NAMALWA (cell line): ENCODE measurements at places on chromosomes 5 and 9.
A peak's percentile ranks its signal among the peaks of the same experiment; 100 is the strongest.

- DNase-seq: peak; percentile 45
Observed at GRCh38 chr5:132525299-132525724, 18.0 kb downstream of the IL5 start.

- DNase-seq: no peak
Observed at GRCh38 chr9:134329886-134330285, 3.6 kb downstream of the RXRA start.

GRCh38 chr5:130078661-130079060, 174.4 kb downstream of the CHSY3 start:
- DNase-seq: no peak

- DNase-seq: no peak
Observed at GRCh38 chr9:113998525-113999255, 79.4 kb downstream of the AMBP start.

- no peak for DNase-seq
Observed at GRCh38 chr5:132408456-132408855, 38.9 kb downstream of the SLC22A5 start.

GRCh38 chr5:168946363-168946762, 354.6 kb downstream of the SLIT3 start:
- DNase-seq: peak; percentile 4

DNA sequence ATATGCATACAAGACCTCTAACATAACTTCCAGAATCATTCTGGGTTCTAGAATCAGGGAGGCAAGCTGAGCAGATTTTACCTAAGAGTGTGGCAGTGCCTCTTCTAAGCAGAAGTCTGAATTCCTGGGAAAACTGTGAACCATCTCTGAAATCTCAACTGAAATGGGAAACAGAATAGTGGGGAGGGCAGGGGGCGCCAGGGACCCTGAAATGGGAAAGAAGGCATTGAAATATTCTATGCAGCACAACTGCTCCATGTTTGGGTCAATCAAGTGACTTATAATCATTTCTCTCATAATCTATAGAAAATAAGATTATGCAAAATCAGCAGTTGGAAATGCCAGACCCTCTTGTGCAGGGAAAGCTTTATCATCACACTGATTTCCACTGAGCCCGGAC, 156.1 kb downstream of the EBF1 start:
- DNase-seq: no peak

DNA sequence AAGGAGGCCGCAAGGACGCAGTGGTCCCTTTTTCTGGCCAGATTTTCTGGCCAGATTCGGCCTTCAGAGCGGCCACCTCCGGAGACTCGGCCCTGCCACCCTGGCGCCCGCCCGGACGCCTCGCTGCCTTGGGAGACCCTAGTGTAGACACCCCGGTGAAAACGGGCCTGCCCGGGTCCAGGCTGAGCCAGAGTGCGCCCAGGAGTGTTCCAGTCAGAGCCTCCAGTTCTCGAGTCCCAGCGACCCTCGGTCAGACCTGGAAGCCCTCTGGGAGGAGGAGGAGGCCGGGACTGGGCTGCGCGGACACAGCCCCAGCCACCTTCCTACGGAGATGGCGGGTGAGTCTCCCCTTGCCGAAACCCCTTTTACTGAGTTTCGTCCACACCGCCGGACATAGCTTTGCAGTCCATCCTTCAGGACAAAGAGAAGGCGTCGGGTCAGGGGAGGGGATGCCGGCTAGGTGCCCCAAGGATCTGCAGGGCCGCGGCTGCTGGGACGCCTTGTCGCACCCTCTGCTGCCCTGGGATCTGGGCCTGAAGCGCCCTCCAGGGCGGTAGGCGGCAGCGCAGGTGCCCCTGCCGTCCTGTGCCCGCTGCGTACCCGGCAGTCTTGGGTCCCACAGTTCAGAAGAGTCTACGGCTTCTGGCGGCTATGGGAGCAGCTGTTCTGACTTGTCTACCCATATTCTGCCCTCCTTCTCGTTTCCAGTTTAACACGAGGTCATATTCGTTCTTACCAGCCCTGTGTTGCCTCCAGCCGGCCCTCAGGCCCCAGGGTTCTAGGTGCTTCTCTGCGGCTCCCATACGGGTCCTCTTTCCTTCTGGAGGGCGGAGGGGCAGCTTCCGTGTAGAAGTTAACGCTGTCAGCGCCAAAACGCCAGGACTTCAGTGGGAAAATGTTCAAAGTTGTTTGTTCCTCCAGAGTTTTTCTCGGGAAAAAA, 1771.7 kb upstream of the CDH9 start:
- no peak for DNase-seq

GRCh38 chr5:120101771-120102170, 362.3 kb upstream of the PRR16 start:
- DNase-seq: no peak

- DNase-seq: no peak
Observed at GRCh38 chr9:85178474-85178873, 508.9 kb downstream of the NTRK2 start.

DNA sequence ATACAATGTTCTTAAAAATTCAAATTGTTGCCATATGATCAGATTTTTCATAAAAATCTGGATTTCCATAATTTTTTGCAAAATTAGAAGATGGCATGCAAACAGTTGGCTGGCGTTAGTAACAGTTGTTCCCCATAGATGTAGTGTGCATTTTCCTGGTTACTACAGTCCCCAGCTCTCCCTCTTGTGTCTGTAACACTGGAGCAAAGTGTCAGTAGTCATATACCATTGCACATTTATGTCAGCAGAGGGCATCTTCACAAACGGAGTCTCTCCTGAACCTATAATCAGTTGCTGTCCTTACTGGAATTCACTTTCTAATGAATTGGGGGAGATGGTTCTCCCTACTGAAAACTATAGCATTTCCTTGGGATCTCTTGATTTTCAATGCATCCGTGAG, 44.7 kb upstream of the DMAC1 start:
- peak; percentile 54 for DNase-seq

DNA sequence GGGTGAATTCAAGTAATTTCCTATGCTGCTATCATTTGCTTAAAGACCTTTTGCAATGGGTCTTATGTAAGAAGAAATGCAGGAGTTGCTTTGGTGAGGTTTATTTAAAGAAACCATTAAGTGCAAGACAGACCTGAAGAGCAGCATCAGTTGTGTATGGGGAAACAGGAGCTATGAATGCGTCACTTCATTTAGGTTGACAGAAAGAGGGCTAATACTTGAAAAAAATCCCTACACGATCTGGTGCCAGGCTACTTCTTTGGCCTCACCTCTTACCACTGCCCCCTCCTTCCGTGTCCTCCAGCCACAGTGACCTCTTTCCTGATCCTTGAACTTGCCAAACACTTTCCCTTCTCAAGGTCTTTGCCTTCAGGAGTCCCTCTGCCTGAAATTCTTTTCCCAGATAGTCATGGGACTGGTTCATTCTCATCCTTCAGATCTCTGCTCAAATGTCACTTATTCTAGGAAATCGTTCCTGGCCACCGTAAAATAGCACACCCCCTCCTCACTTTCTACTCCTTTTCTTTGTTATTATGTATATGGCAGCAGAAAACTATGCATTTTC, 1.4 kb upstream of the JAK2 start:
- no peak for DNase-seq

DNA sequence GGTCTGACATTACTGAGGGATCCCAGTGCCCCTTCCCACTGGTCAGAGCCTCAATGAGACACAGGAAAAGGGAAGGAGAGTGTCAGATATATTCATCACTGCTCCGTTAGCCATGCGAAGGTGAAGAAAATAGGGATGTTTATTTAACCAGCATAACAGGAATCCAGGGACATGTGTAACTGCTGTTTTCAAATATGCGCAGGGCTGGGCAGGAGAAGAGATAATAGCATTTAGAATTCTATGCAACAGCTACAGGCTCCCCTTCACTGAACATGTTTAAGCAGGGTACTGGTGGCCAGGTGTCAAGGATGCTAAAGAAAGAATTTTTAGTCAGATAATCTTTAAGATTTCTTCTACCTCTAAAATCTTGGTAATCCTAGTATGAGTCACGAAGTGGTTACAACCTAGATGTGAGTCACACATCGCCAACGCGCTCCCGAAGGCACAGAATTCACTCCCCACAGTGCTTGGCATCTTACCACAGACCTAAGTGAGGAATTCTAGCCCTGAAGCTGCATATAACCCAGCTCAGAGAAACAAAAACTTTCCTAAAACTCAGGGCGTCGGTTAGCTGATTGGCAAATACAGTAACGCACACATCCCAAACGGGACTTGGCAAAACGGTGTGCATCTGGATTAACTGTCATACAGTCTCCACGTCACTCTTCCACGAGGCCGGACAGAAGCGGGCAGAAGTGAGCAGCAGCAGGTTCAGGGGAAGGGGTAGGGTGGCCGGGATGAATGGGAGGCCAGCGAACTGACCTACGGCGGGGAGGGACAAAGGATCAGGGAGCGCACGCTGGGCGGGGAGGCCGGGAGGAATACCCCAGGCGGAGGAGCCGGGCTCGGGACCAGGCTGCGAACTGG, 1.1 kb downstream of the CTNNAL1 start:
- DNase-seq: peak; percentile 44
